ENCODE measurements at places on chromosomes 4 and X. TPM values are rescaled to one million over a fixed set of nuclear protein-coding genes. Genes with fewer than 3 reads are reported as not detected.

Gene EVC
- 20.6 TPM for total RNA-seq

- DNase-seq = peak; percentile 87
- no peaks in the 10 kb centered on the region for H3K36me3 ChIP-seq
- peak overlapping the region; percentile 39 for H3K4me3 ChIP-seq
- no peaks in the 10 kb centered on the region for H3K27me3 ChIP-seq
- peak overlapping the region; percentile 59 for H3K27ac ChIP-seq
These were observed 72.0 kb downstream of the FAT1 start for GRCh38 chr4:186651624-186652023.

Gene P2RY8
- not detected for total RNA-seq

DNA sequence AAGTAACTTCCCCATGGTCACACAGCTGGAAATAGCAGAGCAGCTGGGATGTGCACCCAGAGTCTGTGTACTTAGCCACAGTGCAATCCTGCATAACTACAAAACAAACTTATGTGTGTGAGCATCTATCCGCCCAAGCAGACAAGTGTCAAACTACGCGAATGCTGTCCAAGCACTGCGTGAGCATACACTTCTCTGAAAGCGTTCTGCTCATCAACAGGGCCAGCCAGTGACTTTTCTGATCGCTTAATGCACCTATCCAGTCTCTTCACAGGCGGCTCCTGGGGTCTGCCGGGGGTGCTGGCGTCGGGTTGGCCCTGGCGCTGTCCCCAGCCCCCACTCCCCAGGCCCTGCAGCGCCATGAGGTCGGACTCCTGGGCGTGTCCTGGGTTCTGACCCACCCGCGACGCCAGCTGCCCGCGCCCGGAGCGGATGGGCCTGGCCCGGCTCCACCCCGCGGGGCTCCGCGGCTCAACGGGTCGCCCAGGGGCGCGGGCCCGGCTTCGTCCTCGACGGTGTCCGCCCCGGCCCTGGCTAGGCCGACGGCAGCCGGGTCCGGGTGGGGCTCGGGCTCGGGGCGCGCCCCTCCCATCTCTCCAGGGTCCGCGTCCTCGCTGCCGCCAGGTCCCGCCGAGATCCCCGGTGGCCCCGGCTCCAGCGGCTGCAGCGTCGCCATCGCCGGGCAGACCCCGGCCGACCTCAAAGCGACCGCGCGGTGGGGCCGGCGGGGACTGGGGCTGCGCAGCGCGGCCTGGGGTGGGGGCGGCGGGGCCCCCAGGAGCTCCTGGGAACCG lies 1.3 kb upstream of the ZNF141 start:
- no peak for DNase-seq
- no peaks in the 10 kb centered on the region for H3K27me3 ChIP-seq
- peak overlapping the region; percentile 91 for H3K4me3 ChIP-seq
- peak overlapping the region; percentile 91 for H3K27ac ChIP-seq
- H3K36me3 ChIP-seq = peaks cover 17% of the 10 kb centered on the region
- peaks cover 5% of the 10 kb centered on the region for H3K4me1 ChIP-seq

DNA sequence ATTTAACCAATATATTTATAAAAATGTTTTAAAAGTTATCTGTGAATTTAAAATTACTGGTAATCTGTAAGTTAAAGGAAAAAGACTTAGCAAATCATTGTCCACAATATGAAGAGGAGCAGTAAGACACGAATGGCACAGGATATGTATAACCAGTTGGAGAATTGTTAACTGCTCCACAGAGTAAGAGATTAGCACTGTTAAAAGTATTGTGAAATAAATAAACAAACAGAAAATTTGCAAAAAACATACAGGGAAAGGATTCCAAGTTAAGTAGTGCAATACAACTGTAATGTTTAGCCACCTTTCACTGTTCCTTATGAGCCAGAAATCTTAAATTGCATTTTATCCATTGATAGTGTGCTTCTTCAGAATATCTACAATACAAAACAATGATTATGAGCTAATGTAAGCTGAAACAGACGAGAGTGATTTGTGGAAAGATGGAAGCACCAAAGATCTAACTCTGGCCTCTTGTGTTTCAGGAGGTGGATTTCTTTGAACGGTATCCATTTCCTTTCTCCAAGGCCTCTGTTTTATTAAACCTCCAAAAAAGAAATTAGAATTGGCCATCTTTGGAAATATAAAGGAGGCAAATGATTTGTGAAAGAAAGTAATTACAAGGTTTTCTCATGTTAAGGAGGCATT lies 188.4 kb downstream of the UNC5C start:
- H3K27me3 ChIP-seq = no peaks in the 10 kb centered on the region
- no peak overlapping the region for H3K27ac ChIP-seq
- no peak for DNase-seq
- no peaks in the 10 kb centered on the region for H3K4me1 ChIP-seq
- no peaks in the 10 kb centered on the region for H3K36me3 ChIP-seq

Gene CITED1
- total RNA-seq = 3.2 TPM

DNA sequence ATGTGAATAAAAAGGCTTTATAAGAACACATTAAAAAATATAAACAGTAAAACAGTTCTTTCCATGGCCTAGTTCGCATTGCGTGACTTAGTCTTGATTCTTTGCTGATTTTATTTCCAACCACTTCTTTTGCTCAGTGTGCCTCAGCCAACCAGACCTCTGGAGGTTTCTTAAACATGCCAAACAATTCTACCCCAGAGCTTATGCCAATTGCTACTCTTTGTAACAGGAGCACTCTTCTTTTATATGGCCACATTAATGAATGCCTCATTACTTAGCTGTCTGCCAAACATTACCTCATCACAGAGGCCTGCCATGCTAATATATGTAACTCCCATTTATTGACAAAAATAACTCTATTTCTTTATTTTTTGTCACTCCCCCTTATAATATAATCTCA lies 202.3 kb downstream of the NDST4 start:
- DNase-seq = peak; percentile 31
- peaks cover 7% of the 10 kb centered on the region for H3K4me1 ChIP-seq
- no peak overlapping the region for H3K27ac ChIP-seq
- no peak overlapping the region for H3K4me3 ChIP-seq
